Spinal cord (tissue), 10 donors: ENCODE measurements at places on chromosomes 12 and 14.

- DNase-seq, result no peak
Measured at GRCh38 chr12:20792971-20793370, 17.5 kb upstream of the SLCO1B3 start.

- peak; percentile 64 for DNase-seq
Measured at GRCh38 chr14:102323102-102323501, 3.6 kb downstream of the ZNF839 start.

DNA sequence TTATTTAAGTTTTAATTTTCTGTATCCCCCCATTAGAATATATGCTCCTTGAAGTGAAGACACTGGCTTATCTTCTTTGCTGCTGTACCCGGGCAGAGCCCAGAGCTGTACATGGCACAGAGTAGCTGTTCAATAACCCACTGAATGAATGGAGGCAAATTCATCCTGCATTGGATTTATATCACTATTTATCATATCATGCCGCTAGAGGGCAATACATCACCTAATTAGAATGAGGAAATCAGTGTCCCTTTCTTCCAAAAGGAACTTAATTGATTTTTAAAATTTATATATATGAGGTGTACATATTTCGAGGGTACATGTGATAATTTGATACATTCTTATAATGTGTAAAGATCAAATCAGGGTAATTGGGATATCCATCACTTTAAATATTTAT, 89.2 kb upstream of the TMEM260 start:
- peak; percentile 60 for DNase-seq

- DNase-seq, result no peak
Measured at GRCh38 chr12:12560587-12561370, 1.9 kb downstream of the DUSP16 start.

GRCh38 chr14:95265106-95266094, 54.3 kb downstream of the CLMN start:
- no peak for DNase-seq

DNA sequence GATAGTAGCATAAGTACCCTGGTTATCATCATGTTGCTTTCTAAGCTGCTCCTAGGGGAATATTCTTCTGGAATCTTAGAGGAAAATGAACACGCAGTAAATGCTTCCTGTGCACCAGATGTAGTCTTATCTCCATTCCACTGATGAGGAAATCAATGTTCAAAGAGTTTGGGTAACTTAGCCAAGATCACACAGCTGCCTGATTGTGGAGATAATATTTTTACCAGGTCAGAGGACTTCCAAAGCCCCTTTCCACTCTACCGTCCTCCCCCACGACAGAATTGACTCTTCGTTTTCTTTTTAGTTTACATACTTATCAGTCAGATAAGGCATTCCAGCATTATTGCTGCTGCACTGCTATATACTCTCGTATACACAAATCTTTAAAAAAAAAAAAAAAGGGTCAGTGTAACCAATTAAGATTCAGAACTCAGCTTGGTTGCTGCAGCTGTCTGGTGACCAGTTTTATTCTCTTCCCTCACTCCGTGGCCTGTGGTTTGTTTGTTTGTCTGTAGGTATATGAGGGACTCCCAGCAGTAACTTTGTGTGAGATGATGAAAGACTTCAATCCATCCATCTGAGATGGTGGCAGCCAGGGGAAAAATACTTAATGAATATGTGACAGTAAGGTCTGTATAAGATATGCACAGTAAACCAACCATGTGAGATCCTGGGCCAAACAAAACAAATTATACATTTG, 110.5 kb downstream of the TGFB3 start:
- no peak for DNase-seq

- DNase-seq, result no peak
Measured at GRCh38 chr12:71610031-71610795, 53.4 kb downstream of the ZFC3H1 start.

DNA sequence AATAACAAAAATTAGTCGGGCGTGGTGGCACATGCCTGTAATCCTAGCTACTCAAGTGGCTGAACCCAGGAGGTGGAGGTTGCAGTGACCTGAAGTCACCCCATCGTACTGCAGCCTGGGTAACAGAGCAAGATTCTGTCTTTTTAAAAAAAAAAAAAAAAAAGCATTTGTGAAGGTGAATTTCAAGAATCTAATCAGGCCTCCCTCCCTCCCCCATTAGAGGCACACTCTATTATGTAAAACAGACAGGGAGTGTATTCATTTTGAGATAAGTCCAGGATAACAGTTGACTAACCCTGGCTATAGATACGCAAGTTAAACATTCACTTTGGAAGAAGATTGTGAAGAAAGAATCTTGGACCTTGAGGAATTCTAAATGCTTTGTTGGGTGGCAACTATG, 2.9 kb downstream of the RESF1 start:
- no peak for DNase-seq

DNA sequence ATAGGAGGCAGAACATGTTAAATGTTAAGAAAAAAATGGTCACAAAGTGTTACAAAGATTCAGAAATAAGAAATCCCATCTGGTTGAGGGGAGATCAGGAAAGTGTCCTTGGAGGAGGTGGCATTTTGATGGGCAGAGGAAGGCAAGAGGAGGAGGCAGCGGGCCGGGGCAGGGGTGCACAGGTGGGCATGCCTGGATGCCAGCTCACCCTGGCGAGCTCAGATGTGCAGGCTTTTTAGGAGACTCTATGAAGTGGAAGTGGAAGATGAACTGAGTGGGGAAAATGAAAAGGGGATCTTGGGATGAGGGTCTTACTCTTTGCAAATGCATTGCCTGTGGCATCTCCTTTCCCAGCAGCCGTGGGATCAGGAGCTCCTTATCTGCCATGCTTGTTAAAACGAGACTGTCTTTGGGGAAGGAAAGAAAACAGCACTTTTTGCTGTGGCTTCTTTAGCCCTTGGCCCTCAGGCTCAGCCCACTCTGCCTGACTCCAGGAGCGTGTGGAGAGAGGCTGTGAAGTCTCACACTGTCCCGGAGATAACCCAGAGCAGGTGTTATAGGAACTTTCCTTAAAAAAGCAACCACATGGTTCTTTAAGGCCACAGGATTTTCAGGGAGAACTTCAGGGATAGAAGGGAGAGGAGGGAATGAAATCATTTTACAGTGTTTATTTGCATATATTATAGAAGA, 62.6 kb downstream of the ELK3 start:
- DNase-seq, result no peak

GRCh38 chr14:56810836-56811592, 735 bp upstream of the OTX2 start:
- no peak for DNase-seq

DNA sequence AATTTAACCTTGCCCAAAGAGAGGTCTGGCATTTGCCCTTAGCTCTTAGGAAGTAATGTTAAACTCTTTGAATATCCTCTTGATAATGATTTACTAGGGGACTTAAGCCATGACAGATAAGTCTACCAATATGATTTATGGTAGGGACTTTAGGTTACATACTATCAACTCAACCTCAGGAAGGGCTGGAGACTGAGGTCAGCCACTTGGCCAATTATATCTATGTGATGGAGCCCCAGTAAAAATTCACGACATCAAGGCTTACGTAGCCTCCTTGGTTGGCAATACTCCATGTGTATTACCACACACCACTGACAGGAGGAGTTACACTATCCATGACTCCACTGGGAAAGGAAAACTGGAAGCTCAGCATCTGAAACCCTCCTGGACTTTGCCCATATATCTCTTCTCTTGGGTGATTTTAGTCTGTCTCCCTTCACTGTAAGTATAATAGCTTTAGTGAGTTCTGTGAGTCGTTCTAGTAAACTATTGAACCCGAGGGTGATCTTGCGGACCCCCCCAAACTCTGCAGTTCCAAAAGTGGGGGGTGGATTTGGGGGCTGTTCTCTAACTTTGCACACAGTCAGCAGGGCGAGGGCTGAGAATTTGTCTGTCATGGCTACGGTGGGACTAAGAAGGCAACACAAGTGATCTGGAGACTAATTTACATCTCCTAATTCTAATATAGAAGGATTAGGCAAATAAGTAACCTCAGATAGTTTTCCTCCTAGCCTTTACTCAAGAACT, 62.3 kb downstream of the R3HDM2 start:
- DNase-seq, result no peak

DNA sequence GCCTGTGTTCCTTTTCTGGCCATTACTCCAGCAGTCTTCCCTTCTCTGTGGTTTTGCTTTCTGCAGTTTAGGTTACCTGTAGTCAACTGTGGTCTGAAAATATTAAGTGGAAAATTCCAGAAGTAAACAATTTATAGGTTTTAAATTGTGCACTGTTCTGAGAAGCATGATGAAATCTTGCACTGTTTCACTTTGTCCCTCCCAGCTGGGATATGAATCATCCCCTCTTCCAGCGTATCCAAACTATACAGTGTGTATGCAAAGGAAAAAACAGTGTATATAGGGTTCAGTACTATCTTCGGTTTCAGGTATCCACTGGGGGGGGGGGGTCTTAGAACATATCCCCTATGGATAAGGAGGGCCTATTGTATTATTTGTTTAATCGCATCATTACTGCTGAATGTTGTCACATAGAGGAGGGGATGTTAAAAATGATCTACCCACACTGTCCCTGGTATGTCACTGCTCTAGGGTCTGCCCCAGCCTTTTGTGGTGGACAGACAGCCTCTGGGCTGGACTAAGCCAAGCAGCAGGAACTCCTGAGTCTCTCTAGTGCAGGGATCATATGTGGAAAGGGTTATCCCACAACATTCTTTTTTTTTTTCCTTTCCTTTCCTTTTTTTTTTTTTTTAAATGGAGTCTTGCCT, 109.1 kb upstream of the MAX start:
- no peak for DNase-seq

GRCh38 chr12:49331380-49332222, 5.4 kb downstream of the C1QL4 start:
- DNase-seq, result peak; percentile 85

DNA sequence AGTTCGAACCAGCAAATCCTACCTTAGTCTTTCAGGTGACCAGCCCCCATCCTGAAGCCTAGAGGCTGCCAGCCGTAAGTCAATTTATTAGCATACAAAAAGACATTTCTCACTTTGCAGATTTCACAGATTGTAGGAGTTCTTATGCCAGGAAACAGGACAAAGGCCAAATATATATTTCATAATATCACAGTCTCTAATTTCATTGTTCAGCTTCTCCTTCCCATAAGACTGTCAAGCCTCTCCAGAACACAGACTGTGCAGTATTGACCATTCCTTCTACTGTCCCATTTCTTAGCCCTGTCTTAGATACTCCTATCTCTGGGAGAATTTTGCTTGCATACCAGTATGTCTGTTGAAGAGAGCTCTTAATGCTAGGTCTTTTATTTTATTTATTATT, 89.2 kb upstream of the RESF1 start:
- DNase-seq, result no peak

DNA sequence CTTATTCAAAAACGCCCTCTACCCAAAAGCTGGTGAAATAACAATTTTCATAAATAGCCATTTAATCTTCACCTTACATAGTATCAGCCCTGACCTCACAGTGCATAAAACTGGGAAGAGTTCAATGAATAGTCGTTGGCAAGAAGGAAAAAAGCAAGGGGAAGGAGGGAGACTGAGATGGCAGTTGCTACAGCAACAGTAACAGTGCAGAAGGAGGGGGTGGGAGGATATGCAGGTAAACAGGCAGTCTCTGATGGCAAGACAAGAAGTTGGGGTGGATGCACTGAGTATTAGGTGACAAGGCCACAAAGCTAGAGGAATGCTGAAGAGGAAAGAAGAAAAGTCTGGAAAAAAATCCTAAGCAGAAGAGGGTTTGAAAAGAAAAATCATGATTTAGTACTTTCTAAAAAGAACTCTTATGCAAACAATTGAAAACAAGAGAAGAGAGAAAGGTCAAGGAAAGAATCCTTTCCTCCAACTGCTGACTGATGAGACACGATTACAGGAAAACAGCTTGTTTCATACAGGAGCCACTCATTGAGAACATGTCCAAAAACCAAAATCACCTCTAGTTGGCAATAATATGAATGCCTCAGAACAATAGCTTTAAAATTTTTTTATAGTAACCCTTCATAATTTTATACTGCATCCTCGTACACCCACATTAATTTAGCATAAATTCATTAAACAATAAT, 56.0 kb downstream of the DCAF5 start:
- DNase-seq, result no peak

DNA sequence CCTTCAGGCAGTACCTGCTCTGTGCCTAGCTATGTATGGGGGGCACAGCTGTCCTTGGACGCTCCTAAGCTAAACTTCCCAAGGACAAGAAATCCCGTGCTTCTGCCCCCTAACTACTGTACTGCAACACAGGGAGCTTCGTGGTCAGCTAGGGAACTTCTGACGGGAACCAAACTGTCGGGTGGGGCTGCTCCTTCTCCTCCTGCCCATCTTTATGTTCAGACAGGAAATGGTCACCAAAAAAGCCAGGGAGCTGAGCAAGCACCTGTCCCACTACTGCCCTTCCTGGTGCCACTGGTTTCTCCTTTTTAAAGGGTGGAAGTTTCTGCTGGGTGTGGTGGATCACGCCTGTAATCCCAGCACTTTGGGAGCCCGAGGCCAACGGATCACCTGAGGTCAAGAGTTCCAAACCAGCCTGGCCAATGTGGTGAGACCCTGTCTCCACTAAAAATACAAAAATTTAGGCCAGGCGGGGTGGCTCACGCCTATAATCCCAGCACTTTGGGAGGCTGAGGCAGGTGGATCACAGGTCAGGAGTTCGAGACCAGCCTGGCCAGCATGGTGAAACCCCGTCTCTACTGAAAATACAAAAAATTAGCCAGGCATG, 26.6 kb downstream of the PXN start:
- no peak for DNase-seq

GRCh38 chr12:70652451-70652850, 15.2 kb upstream of the PTPRB start:
- DNase-seq, result no peak

DNA sequence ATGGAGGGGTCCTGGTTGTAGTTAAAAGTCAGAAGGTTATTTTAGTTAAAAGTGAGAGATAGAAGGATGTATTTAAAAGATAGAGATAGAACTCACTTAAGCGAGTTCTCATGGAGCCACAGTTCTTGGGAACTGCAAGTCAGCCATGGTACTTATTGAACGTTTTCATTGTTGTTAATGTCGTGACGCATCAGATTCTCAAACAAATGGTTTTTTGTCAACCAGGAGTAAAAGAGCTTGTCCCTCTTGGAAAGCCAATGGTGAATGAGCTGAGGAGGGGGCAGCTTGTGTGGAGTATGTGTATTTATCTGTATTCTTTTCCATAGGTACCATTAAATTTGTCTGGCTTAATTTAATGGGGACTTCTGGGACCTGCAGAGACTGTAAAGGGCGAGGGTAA, 68.6 kb downstream of the FIGNL2 start:
- no peak for DNase-seq

DNA sequence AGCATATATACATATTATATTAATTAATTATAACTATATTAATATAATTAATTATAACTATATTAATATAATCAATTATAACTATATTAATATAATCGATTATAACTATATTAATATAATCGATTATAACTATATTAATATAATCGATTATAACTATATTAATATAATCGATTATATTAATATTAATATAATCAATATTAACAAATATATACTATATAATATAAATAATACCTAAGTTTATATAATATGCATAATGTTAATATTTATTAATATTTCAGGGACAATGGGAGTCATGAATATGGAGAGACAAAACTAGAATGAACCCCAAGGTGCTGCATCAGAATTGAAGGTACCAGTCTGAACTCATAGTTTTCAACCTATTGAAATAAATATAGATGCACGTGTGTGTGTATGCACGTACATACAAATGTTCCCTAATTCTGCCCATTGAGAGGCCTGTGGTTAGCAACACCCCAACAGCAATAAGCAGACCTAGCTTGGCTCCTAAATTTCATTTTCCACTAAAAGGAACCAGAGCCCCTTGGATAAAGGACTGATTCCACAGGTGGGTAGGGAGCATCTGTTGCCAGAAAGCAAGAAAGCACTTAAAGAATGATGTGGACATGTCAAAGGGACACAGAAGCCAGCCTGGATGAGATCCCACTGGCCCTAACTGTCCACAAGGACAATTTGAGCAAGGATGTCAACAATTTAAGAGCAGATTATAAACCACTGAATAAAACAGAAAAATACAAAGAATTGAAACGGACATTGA, 21.3 kb downstream of the SSH1 start:
- no peak for DNase-seq
